ENCODE measurements at places on chromosomes 4 and X.

GRCh38 chr4:83917572-83917971, 381.7 kb downstream of the GPAT3 start:
- DNase-seq: no peak

DNA sequence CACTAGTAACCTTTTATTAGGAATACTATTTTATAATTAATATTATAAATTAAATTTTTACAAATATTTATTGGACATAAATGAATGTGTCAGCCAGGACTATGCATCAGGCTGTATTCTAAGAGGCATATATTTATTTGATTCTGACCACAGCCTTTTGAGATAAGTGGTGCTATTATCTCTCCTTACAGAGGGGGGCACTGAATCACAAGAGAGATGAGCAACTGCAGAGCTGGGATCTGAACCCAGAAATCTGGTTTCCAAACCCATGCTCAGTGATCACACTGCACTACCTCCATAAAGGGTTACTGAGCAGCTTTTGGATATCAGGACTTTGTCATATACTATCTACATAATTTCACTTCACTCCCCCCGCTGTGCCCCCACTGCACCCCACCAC, 322.0 kb downstream of the TMA16 start:
- no peak for DNase-seq

- no peak for DNase-seq
Observed at GRCh38 chrX:56569378-56570057, 6.1 kb downstream of the UBQLN2 start.

DNA sequence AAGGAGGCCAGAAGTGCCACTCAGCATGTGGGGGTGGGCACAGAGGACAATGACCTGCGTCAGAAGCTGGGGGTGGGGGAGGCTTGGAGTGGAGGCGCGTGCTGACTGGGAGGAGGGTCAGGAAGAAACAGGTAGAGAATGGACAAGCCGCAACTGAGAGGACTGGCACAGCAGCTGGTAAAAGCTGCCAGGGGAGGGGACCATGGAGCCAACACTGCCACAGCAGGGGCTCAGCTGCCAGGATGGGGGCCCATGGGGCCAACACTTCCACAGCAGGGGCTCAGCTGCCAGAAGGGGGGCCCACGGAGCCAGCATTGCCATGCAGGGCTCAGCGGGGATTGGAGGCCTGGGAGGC, 19.1 kb downstream of the RNF212 start:
- DNase-seq: no peak

- no peak for DNase-seq
Observed at GRCh38 chrX:133776072-133776471, 209.3 kb downstream of the GPC3 start.

GRCh38 chr4:90190525-90190924, 63.3 kb downstream of the CCSER1 start:
- no peak for DNase-seq

- no peak for DNase-seq
Observed at GRCh38 chr4:8501781-8502180, 61.2 kb downstream of the TRMT44 start.

DNA sequence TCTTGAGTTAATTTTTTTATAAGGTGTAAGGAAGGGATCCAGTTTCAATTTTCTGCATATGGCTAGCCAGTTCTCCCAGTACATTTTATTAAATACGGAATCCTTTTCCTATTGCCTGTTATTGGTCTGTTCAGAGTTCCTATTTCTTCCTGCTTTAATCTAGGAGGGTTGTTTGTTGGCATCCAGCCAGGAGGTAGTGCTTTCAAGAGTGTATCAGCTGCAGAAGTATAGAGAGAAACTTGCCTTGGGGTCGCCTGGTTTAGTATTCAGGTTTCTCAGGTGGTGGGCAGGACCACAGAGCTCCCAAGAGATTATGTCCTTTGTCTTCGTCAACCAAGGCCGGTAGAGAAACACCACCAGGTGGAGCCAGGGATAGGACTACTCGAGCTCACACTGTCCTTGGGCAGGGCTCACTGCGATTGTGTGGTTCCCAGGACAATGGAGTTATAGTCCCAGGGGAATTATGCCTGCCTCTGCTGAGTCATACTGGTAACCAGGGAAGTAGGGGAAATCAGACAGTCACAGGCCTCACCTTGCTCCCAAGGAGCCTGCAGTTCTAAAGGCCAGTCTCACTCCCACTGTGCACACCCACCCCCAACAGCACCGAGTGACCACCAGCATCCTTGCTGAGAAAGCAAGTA, 168.1 kb downstream of the VSIG4 start:
- no peak for DNase-seq

- DNase-seq: no peak
Observed at GRCh38 chrX:77398330-77398954, 48.7 kb upstream of the FGF16 start.

GRCh38 chr4:54498661-54499111, 159.1 kb upstream of the KIT start:
- DNase-seq: no peak

- no peak for DNase-seq
Observed at GRCh38 chr4:7124689-7125442, 57.0 kb upstream of the GRPEL1 start.

- no peak for DNase-seq
Observed at GRCh38 chr4:86174506-86174905, 185.3 kb downstream of the MAPK10 start.

DNA sequence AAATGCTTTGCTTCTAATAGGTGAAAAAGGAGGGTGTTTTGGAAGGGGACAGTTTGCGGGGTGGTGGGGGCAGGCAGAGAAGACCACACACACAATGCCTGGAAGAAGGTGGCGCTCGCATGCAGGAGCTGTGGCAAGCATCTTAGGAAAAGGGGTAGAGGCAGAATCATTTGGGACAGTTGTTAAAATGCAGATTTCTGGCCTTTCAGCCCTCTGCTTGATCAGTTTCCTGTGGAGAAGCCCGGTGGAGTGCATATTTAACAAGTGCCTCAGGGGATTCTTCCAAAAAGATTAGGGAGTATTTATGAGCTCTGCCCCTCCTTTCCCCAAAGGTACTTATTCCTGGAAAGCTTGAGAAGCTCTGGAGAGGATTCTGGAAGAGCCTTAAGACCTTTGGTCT, 4.8 kb downstream of the NOCT start:
- no peak for DNase-seq

- no peak for DNase-seq
Observed at GRCh38 chr4:137427411-137427810, 104.9 kb downstream of the PCDH18 start.

GRCh38 chr4:75989846-75990528, 758 bp downstream of the SDAD1 start:
- no peak for DNase-seq

DNA sequence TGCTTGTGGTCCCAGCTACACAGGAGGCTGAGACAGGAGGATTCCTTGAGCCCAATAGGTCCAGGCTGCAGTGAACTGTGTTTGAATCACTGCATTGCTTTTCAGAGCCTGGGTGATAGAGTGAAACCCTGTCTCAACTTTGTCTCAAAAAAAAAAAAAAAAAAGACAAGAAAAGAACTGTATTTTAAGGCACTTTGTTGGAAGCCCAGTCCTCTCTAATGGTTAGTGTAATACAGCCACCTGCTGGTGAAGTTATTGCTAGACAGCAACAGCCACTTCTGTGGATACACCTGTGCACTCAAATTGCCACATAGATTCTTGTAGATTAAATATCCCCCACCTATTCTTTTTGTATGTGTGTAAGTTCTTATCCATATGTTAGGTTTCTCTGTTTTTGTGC, 10.1 kb upstream of the FGG start:
- DNase-seq: no peak

DNA sequence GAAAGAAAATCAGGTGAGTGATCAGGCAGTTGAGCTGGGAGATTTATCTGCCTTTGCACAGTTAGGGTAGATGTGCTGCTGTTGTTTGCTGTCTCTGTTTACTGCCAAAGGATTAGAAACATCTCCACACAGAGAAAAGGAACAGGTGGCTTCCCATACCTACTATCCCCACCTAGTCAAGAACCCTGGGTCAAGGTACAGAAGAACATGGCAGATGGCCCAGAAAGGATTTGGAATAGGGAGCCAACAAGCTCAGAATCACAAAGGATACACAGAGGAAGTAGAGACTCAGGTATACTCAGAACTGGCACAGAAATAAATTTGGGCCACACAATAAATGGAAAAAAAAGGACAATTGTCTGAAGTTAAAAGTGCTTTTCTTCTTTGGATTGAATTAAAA, 64.3 kb downstream of the TIGD2 start:
- DNase-seq: no peak

GRCh38 chr4:78534286-78534955, 17.1 kb upstream of the ANXA3 start:
- DNase-seq: no peak

DNA sequence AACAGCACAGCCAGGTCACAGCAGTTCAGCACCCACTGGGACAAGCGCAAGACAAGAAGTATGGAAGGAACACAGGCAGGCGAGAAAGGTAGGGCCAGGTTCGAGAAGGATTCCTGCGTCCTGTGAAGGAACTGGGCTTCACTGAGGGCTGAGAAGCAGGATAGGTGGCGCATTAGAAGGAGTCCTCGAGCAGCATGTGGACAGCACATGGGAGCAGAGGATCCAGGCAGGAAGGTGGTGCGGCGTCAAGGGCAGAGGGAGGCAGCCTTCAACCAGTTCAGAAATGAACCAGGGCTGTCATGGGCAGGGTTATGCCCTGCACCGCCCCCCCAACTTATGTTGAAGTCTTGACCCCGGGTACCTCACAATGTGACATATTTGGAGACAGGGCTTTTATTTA, 30.8 kb upstream of the LAP3 start:
- no peak for DNase-seq

GRCh38 chr4:186676531-186677161, 47.0 kb downstream of the FAT1 start:
- no peak for DNase-seq

- no peak for DNase-seq
Observed at GRCh38 chrX:71098951-71099506, 3.4 kb downstream of the FOXO4 start.

DNA sequence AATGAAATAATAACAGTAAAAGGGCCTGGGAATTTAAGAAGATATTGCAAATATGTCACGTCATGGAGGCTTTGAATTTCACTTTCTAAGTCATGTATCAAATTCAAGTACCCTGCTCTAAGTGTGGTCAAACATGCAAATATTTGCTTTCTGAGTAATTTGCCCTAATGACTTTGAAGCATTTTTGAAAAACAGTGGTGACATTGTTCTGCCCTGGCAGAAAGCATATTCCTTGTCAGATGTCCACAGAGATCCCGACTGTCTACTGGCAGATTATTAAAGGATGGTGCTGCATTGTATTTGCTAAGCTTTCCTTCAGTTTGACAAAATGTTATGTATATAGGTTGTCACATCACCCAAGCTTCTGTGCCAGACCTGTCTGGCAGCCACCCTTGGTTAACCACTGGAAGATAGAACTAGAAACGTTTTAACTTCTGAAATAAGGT, 92.5 kb downstream of the ANK2 start:
- DNase-seq: no peak

DNA sequence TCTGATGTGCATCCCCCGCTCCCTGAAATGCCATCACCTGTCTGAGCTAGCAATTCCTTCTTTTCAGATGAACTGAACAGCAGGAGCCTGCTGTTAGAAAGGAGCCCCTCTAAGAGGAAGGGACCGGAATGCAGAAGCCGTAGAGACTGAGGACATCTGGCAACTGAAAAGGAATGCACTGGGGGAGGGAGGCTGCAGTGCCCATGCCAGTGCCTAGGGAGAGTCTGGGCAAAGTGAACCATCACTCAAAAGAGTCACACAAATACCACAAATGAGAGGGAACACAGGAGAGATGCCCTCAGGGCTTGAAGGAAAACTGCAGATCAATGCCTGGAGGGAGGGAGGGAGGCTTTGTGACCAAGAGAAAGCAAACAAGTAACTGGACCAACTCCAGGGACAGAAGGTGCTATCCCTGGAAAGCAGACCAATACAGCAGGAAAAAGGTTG, 93.9 kb upstream of the CBR4 start:
- no peak for DNase-seq

- no peak for DNase-seq
Observed at GRCh38 chr4:84582988-84583875, at the start of gene CDS1. Gene CDS1 (plus strand): TSS chr4:84583127. CDS start chr4:84583402, 275 bp downstream.

GRCh38 chrX:150587585-150588503, 19.4 kb downstream of the MTM1 start:
- no peak for DNase-seq

GRCh38 chrX:143378851-143379250, 138.4 kb downstream of the SPANXN3 start:
- no peak for DNase-seq

GRCh38 chr4:104728380-104729122, 233.9 kb upstream of the CXXC4 start:
- DNase-seq: no peak

DNA sequence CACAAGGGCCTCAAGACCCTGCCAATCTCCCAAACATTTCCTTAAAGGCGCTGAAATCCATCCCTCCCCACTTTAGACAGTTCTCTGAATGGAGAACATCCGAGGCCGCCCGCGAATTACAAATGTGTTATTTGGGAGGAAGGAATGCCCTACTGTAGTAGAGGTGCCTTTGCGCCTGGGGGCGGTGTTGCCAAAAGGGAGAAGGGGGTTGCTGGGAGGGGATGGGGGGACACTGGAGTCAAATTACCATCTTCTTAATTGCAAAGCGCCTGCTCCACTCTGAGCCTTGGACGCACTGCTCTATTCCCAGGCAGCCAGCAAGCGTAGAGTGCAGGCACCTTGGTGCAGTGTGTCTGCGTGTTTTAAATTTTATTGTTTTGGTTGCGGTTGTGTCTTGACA, 2.7 kb downstream of the TMEM255A start:
- DNase-seq: no peak

- peak; percentile 25 for DNase-seq
Observed at GRCh38 chrX:49840679-49841078, 11.6 kb downstream of the PAGE4 start.

- DNase-seq: no peak
Observed at GRCh38 chrX:154376774-154377173, 2.3 kb upstream of the EMD start.

- DNase-seq: no peak
Observed at GRCh38 chr4:189533603-189534002, 407.1 kb upstream of the FRG1 start.

- DNase-seq: no peak
Observed at GRCh38 chr4:64464581-64464980, 55.3 kb upstream of the TECRL start.

DNA sequence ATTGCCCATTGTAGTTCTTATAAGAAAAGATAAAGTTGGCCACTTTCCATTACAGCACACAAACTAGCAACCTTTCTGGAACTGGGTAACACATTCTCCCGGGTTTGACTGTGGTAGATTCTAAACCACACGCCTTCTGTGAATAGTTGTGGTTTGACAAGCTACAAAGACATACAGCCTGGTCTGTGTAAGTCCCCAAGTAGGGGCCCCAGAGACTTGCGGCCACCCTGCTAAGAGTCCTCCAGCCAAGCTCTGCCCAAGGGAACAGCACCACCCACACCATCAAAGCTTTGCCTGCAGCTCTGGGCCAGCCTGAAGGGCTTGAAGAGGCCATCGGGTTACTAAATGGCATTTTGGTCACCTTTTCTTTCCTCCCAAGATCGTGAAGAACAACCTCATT, 203.4 kb downstream of the MAML3 start:
- no peak for DNase-seq

- no peak for DNase-seq
Observed at GRCh38 chr4:107518076-107518475, 202.0 kb downstream of the PAPSS1 start.

Data from cerebellar nuclear complex (tissue), 1 donor.